Bronchial epithelial cell (primary cell): ENCODE measurements at places on chromosomes 13 and 19. TPM values are rescaled to one million over a fixed set of nuclear protein-coding genes. Genes with fewer than 3 reads are reported as not detected.
A peak's percentile ranks its signal among the peaks of the same experiment; 100 is the strongest.

DNA sequence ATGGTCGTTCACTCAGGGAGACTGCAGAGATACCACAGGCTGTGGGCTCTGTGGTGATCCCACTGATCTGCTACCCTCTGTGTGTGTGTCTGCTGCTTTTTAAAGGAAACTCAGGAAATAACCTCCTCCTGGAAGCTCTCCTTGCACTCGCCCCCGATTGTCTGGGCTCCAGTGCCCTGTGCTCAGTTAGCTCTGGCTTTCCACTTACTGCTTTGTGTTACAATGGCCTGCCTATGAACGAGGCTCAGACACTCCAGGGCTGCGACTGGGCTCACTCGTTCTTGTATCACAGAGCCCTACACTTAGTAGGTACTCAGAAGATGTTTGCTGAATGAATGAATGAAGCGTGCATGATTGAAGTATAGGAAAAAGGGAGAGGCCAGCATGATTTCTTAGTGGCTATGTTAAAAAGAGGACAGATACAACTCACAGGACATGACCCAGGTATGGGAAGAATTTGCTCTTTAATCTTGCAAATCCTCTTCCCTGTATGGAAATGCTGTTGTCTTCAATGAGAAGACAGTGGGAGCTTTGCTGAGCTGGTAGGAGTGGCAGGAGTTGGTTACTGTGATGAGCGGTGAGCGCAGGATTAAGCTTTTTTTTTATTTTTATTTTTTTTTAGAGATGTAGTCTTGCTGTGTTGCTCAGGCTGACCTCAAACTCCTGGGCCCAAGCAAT, 26.4 kb downstream of the B3GLCT start:
- no peak for DNase-seq

DNA sequence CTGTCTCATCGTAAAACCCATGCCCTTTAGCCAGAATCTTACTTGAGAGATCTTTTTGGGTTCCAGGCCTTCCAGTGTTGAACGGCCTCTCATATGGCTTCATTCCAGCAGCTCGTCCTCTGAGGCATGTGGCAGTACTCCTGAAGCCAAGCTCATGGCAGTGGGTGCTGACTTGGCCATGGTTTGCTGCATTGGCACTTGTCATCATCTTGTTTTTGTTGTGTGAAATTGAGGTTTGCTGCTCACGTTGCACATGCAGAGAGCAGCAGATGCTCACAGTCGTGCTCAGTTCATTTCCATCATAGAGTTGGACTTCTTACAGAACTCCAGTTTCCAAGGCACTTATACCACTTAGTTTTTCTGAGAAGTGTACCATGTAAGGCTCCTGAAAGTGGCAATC, 14.9 kb downstream of the TEX29 start:
- DNase-seq: no peak

- DNase-seq: no peak
Observed at GRCh38 chr13:42864952-42865767, 83.8 kb downstream of the FAM216B start.

DNA sequence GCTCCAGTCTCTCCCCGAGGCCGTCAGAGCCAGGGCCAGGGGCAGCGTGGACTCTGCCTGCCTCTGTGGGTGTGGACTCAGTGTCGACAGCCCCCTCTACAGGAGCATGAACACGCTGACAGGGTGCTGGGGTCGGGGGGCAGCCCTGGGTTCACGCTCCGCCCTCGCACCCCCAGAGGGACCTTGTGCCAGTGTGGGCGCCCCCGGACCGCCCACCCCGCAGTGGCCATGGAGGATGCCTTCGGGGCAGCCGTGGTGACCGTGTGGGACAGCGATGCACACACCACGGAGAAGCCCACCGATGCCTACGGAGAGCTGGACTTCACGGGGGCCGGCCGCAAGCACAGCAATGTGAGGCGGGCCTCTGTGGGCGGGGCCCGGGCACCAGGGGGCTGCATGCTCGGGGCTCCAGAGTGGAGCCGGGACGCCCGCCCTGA, 8.3 kb downstream of the TRPM4 start:
- no peak for DNase-seq

DNA sequence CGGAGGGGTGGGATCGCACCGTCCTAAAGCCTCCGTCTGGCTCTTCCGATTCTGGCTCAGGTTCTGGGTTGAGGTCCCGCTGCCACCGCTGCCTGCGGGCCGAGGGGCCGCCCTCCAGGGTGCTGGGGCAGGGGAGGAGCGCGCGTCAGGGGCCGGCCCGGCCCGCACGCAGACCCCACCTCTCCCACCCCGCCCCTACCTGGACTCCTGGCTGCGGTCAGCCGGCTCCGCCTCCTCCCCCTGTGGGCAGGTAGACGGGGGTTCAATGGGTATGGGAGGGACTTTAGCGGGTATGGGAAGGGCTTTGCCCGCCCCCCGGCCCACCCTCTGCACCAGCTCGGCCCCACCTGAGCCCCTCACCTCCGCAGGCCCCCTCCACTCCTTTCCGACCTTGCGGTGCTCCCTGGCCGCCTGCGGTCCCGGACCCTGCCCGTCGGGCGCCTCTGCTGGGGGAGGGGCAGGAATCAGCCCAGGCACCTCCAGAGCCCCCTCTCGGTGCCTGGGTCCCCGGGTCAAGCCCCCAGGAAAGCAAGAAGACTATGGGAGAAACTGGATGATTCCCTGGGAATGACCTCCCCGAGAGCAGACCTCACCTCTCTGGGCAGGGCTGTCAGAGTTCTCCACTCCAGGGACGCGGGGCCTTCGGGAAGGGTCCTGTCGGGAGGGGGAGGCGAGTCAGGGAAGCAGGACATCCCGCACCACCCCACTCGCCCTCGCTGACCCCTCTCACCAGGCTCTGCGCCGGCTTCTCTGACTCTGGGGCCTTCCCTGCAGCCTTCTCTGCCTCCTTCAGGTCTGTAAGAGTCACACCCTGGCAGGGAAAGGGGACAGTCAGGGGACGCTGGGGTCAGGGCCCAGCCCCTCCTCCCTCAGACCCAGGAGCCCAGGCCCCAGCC, 17.0 kb downstream of the EPS8L1 start:
- DNase-seq: no peak

GRCh38 chr19:39623946-39624345, 21.6 kb downstream of the LGALS13 start:
- no peak for DNase-seq

DNA sequence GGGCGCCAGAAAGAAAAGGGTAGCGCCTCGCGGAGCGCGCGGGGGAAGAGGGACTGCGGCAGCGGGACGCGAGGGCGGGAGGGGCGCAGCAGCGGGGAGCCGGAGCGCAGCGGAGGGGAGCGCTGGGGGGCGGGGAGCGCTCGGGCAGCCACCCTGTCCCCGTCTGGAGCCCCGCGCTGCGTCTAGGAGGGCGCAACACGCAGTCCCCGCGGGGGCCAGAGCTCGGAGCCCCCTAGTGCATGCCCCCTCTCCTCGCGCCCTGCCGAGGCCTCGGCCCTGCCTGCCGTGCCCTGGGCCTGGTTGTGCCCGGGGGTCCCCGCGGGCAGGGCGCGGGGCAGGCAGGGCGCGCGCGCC, 37.9 kb downstream of the SOX1 start:
- no peak for DNase-seq

GRCh38 chr13:80783926-80784565, 443.1 kb upstream of the SPRY2 start:
- DNase-seq: no peak

DNA sequence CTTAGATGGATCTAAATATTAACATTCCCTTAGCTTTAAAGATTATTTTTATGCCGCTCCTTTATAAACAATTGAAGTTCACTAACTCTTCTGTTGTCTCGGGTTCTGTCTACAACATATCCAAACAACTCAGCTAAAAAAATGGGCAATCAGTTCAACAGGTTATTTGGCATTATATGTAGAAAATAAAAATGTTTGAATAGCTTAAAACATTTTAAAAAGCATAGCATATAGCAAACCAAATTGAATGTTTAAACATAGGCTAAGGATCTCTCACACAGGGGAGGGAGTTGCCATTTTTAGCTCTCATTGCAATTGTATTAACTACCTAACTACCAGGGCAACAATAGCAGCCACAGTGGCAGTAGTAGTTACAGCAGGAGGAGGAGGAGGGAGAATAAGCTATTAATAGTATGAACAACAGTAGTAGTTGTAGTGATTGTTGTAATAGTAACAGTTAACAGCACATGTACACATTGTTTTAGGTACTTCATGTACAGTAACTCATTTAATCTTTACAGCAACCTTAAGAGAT, 404.2 kb downstream of the KCNRG start:
- no peak for DNase-seq

DNA sequence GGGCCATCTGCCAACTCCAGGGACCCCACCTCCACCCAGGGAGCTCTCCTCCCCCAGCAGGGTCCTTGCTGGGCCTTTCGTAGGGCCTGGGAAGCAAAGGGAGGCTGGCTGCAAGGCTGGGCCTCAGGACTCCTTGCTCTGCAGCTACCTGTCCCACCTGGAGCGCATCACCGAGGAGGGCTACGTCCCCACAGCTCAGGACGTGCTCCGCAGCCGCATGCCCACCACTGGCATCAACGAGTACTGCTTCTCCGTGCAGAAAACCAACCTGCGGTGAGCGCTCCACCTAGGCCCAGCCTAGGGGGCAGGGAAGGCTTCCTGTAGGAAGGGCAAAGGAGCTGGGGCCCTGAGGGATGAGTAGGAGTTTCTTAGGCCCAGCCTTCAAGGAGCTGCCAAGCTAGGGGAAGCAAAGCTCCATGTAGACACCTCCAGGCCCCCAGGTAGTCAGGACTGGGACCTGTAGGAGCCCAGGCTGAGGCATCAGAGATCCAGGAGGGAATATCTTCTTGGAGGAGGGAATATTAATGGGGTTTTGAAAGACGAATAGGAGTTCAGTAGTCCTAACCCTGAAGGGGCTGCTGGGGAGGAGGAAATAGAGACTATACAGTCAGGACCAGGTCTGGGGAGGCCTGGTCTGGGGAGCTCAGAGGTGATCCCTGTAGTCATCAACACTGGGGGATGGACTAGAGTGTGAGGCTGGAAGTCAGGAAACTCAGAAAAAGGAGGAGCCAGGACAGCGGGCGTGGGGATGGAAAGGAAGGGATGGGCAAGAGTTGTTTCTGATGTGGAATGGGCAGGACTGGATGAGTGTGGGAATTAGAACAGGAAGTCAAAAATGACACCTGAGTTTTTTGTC, 16.0 kb downstream of the GNA15 start:
- peak; percentile 54 for DNase-seq

GRCh38 chr19:40274585-40275544, 10.3 kb downstream of the AKT2 start:
- no peak for DNase-seq

DNA sequence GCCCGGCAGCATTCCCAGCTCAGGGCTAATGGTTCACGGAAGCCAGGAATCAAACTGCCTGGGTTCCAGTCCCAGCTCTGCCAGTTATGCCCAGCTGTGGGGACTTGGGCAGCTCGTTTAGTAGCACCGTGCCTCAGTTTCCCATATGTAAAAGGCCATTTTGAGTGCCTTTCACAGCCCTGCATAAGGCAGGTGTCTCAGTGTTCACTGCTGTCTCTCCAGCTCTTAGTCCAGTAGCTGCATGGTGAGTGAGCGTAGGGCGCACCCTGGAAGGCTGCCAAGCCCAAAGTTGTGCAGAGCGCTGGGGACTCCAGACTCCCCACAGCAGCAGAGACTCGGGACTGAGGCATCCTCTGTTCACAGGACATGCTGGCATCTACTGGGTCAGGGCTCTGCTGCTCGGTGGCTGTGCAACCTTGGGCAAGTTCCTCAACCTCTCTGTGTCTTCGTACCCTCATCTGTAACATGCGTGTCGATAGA, 5.5 kb downstream of the RPL28 start:
- DNase-seq: no peak

GRCh38 chr19:45218426-45218825, 26.8 kb downstream of the EXOC3L2 start:
- DNase-seq: no peak

DNA sequence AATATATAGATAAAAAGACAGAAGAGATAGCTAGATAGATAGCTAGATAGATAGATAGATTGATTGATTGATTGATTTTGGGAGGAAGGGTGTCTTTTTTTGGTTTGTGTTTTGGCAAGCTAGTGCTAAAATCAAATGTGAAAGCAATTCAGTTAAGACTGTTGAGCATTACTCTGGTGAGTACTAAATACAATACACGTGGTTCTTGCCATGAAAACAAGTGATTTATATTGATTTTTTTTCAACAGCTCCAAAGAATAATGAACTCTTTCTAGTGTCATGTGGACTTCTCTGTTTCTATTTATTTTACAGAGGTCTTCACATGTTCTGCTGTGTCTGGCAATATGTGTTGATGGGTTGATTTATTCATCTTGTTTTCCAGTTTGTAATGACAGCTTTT, 172.0 kb downstream of the POU4F1 start:
- no peak for DNase-seq

GRCh38 chr19:33288666-33289065, 13.7 kb downstream of the CEBPA start:
- no peak for DNase-seq

The ZNF730 gene
- total RNA-seq: under 0.01 and 0.13 TPM in 2 replicates

The SLC25A41 gene
- not detected in 2 replicates for total RNA-seq

The CEACAM8 gene
- total RNA-seq: not detected in 2 replicates

The IZUMO2 gene
- not detected in 2 replicates for total RNA-seq

The ETV2 gene
- total RNA-seq: under 0.01 and 0.38 TPM in 2 replicates

The CRLF1 gene
- 0.26 and 0.64 TPM in 2 replicates for total RNA-seq

The VSTM2B gene
- not detected in 2 replicates for total RNA-seq

The ZNF816 gene
- 13.3 and 24.0 TPM in 2 replicates for total RNA-seq

The S1PR4 gene
- 0.26 and 0.90 TPM in 2 replicates for total RNA-seq
